ENCODE measurements at places on chromosomes 3 and 15.

DNA sequence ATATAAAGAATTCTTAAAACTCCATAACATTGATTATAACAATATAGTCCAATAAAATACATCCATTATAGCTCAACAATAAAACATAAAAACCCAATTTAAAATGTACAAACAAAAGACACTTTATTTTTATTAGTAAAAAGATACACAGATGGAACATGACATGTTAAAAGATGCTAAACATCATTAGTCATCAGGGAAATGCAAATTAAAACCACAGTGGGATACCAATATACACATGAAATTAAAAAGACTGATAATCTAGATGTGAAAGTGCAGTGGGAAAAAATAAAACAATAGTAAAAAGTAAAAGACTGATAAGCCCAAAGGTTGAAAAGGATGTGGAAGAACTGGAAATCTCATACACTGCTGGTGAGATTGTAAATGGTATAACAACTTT is 46.2 kb downstream of the DNAH12 start:
- DNase-seq, result no peak

DNA sequence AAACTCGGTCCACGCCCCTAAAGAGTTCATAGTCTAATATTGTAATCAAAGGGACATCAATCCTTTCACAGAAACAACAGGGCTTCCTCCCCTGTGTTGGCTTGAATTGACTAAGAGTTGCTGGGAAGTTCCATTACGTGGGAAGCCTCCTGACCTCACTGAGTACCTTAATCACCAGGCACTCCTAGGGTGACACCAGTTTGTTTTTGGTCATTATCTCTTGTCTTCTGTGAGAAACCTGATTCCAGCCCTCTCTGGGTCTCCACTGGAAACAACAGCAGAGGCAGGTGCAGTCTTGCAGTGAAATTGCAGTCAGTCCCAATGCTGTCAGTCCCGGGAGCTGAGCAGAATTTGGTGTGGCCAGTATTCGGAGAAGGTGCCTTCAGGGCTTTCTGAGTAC is 55.4 kb downstream of the BOC start:
- no peak for DNase-seq

DNA sequence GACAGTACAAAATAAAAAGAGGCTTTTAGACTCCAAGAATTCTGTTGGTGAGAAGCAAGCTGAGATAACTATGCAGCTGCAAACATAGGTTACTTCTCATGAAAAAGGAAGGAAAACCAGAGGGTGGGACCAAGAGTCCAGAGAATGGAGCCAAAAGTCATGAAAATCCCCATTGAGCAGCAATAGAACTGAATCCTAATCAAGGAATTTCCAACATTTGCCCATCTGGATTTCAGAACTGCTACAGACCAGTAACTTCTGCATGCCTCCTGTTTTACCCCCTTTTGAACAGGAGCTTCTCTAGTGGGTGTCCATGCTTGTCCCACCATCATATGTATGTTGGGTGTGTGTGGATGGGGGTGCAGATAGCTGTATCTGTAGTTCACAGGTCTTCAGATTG is 33.6 kb upstream of the BNC1 start:
- no peak for DNase-seq

DNA sequence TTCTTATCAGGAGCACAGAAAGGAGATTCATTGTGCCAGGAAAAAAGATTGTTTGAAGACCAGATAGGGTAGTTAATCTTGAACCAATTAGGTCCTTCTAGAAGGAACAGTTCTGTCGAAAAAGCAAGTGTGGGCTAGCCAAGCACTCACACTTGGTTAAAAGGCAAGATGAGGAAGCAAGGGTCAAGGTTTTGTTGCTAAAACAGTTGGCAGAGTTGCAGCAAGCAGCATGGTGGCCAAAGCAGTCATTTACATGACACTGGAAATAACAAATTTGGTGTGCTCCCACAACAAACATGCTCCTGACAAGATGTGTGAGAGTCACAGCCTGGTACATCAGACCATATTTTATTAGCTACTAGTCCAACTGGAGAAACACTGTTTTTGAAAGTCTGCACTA is 228.0 kb upstream of the CFAP20DC start:
- DNase-seq, result no peak

DNA sequence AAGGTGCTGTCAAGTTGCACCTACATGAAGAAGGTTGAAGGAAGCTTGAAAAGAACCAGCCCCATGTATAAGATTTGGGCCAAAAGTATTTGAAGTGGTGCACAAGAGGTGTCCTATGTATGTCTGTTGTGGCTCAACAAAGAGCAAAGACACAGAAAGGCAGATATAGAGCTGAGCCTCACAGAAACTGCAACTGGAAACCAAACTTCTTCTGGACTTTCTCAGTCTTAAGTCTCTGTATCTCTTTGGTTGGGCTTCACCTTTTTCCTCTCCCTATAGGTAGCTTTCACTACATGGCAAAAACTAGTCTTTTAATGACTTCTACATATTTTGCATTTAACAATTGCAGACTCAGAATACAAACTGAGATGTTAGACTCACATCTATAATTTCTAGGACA is 8.8 kb upstream of the CMC1 start:
- DNase-seq, result no peak

- DNase-seq, result no peak
Measured at GRCh38 chr3:41751597-41751996, 210.3 kb downstream of the ULK4 start.

DNA sequence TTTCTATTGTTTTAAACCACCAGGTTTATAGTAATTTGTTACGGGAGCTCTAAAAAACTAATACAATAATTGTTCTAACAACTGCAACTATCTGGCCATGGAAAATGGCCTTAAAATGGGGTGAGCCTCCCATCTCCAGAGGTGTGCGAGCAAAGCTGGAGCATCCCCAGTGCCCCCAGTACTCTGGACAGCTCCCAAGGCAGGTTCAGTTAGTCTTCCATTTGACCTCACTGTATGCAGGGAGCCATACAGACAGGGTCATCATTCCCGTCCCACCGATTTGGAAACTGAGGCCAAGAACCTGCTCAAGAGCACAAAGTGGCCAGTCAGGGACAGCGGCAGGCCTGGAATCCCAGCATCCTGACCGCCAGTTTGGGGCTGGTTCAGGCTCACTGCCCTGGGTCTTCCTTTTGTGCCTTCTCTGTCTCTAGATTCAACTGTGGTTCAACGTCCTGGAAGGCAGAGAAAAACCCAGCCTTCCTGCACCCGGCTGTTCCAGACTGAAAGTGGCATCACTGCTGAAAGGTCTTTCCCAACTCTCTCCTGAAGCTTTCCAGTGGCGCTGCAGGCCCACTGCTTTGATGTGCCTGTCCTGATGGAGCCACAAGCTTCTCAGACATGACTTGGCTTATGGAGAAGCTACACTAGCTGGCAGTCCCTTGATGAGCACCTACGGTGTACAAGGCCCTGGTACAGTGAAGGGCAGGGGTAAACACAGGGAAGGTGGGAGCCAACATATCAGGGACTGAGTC is 76.6 kb upstream of the LINGO1 start:
- DNase-seq, result no peak

Data from activated T-cell treated with anti-CD3 and anti-CD28 coated beads, Interleukin-2, amount 50 U/mL, for 48 hours (primary cell).